ENCODE measurements at places on chromosomes 2 and 18.

- DNase-seq = no peak
- H3K27ac ChIP-seq = no peak overlapping the region
- no peaks in the 10 kb centered on the region for H3K4me1 ChIP-seq
- no peak overlapping the region for H3K4me3 ChIP-seq
- no peaks in the 10 kb centered on the region for H3K36me3 ChIP-seq
- no peaks in the 10 kb centered on the region for H3K27me3 ChIP-seq
These were observed 668.0 kb upstream of the FAM98A start for GRCh38 chr2:34266908-34267697.

GRCh38 chr2:27019931-27020855 is 12.6 kb upstream of the TMEM214 start:
- no peaks in the 10 kb centered on the region for H3K4me1 ChIP-seq
- H3K36me3 ChIP-seq = peaks cover 5% of the 10 kb centered on the region
- H3K4me3 ChIP-seq = no peak overlapping the region

DNA sequence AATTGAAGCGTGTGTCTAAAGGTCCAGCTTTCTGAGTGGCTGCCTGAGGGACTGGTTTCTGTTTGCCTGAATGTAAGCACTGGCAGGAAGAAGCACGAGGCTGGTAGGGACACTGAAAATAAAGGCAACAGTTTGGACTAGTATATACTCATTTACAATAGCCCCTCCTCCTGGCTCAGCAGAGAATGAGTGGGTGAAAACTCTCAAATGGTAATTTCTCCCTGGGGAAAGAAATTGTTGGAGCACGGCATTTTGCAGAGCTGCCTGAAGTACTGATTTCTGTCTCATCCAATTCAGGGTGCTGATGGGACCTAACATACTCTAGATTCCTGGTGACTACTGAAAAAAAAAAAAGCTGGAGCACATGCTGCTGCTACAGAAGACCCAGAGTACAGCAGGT is 17.3 kb upstream of the SPP2 start:
- peaks cover 5% of the 10 kb centered on the region for H3K36me3 ChIP-seq
- no peaks in the 10 kb centered on the region for H3K27me3 ChIP-seq
- H3K27ac ChIP-seq = peak overlapping the region; percentile 24

DNA sequence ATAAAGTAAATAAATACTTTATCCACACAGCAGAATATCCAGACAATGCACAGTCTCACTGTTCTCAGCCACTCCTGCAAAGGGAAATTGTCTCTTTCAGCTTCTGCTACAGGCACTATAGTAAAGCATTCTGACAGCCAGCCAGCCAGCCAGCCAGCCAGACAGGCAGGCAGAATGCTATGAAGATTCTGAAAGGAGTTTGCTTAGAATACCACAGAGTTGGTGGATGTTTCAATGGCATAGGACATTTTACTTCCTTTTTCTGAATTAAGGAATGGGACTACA is 116.1 kb upstream of the CYP26B1 start:
- H3K4me3 ChIP-seq = no peak overlapping the region
- no peaks in the 10 kb centered on the region for H3K36me3 ChIP-seq
- DNase-seq = no peak
- no peak overlapping the region for H3K27ac ChIP-seq
- H3K27me3 ChIP-seq = no peaks in the 10 kb centered on the region
- H3K4me1 ChIP-seq = no peaks in the 10 kb centered on the region

- H3K27ac ChIP-seq = no peak overlapping the region
- peaks cover 2% of the 10 kb centered on the region for H3K36me3 ChIP-seq
- H3K4me1 ChIP-seq = peaks cover 13% of the 10 kb centered on the region
- H3K4me3 ChIP-seq = no peak overlapping the region
- no peak for DNase-seq
- no peaks in the 10 kb centered on the region for H3K27me3 ChIP-seq
These were observed 6.2 kb downstream of the ALS2 start for GRCh38 chr2:201774546-201774945.

GRCh38 chr2:35526741-35527140 is 828.8 kb upstream of the CRIM1 start:
- no peaks in the 10 kb centered on the region for H3K27me3 ChIP-seq
- no peak overlapping the region for H3K4me3 ChIP-seq
- no peaks in the 10 kb centered on the region for H3K4me1 ChIP-seq
- H3K27ac ChIP-seq = no peak overlapping the region
- DNase-seq = no peak

- H3K27me3 ChIP-seq = peaks cover 35% of the 10 kb centered on the region
- H3K4me3 ChIP-seq = no peak overlapping the region
- peaks cover 5% of the 10 kb centered on the region for H3K4me1 ChIP-seq
- H3K27ac ChIP-seq = no peak overlapping the region
- peaks cover 3% of the 10 kb centered on the region for H3K36me3 ChIP-seq
These were observed 12.0 kb upstream of the HAAO start for GRCh38 chr2:42804338-42804737.

DNA sequence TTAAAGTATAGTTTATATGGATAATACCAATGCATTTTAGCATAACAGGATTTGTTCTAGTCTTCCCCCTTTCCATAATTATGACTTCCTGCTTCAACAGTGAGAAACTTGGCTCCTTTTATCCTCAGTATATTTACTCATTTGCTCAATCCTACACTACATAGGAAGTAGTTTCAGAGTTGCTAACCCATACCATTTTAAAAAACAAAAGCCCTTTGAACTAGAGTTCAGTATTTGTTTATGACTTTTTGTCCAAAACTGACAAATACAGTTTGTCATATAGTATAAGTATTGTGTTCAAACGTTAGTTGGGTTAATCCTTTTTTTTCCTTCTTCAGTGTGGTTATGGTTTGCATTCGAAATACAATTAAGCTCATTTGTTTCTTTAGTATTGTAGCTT is 5.9 kb upstream of the DNAJC27 start:
- no peak for DNase-seq
- no peak overlapping the region for H3K27ac ChIP-seq
- H3K4me3 ChIP-seq = no peak overlapping the region
- H3K36me3 ChIP-seq = peaks cover 2% of the 10 kb centered on the region
- H3K4me1 ChIP-seq = peaks cover 2% of the 10 kb centered on the region
- no peaks in the 10 kb centered on the region for H3K27me3 ChIP-seq

- H3K4me1 ChIP-seq = no peaks in the 10 kb centered on the region
- no peak overlapping the region for H3K4me3 ChIP-seq
- no peaks in the 10 kb centered on the region for H3K27me3 ChIP-seq
- no peak for DNase-seq
These were observed 1113.3 kb downstream of the TSN start for GRCh38 chr2:122868646-122869275.

- H3K4me1 ChIP-seq = no peaks in the 10 kb centered on the region
- no peak for DNase-seq
- no peak overlapping the region for H3K4me3 ChIP-seq
- H3K27ac ChIP-seq = no peak overlapping the region
These were observed 455.9 kb downstream of the CNTNAP5 start for GRCh38 chr2:124480958-124481357.

DNA sequence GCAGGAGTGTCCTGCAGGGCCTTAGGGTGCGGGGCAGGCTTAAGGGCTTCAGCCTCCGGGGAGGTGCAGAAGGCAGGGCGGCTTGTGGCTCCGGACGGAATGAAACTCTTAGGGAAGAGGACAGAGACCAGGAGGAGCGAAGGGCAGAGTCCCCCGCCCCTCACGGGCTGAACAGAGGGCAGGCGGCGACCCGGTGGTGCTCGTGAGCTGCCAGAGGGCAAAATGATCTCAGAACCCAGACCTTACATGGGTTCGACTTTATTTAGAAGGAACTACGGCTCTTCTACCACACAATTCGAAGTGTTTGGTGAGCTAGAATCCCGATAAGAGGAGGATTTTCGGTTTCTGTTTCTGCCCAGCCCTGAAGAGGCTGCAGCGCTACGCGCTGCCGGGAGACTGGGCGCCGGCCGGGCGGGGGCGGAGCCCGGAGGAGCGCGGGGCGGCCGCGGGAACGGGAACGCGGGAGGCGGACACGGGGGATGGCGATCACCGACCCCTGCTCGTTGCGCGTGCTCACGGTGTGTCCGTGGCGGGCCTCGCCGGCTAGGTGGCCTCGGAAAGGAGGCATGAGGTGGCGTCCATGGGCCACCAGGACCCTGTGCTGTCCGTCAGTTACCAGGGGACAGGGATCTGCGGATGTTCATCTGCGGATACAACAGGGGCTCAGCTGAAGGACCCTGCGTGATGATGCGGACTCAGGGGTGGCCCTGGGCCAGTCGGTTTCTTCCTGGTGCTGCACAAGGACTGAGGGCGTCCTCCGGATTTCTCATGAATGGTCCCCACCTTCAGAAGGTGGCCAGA is 4.2 kb upstream of the SP100 start:
- peak; percentile 39 for DNase-seq
- peak overlapping the region; percentile 99 for H3K27ac ChIP-seq
- H3K36me3 ChIP-seq = peaks cover 16% of the 10 kb centered on the region
- peak overlapping the region; percentile 100 for H3K4me3 ChIP-seq
- peaks cover 62% of the 10 kb centered on the region for H3K4me1 ChIP-seq

- H3K36me3 ChIP-seq = no peaks in the 10 kb centered on the region
- DNase-seq = no peak
- H3K27ac ChIP-seq = no peak overlapping the region
- no peaks in the 10 kb centered on the region for H3K4me1 ChIP-seq
These were observed 1.2 kb upstream of the MRO start for GRCh38 chr18:50820901-50821520.

- no peaks in the 10 kb centered on the region for H3K36me3 ChIP-seq
- H3K27ac ChIP-seq = no peak overlapping the region
- H3K27me3 ChIP-seq = peaks cover 15% of the 10 kb centered on the region
These were observed 58.2 kb downstream of the PPP1R1C start for GRCh38 chr2:182043861-182044260.

All from central memory CD8-positive, alpha-beta T cell (primary cell).